ENCODE measurements at places on chromosomes 12 and 14. TPM values are rescaled to one million over a fixed set of nuclear protein-coding genes. Genes with fewer than 3 reads are reported as not detected.

GRCh38 chr14:77741438-77741837, 19.5 kb downstream of the SNW1 start:
- H3K27ac ChIP-seq: no peak overlapping the region
- no peaks in the 10 kb centered on the region for H3K27me3 ChIP-seq
- H3K36me3 ChIP-seq: peaks cover 54% of the 10 kb centered on the region
- DNase-seq: no peak
- H3K4me3 ChIP-seq: no peak overlapping the region
- H3K4me1 ChIP-seq: peaks cover 31% of the 10 kb centered on the region

DNA sequence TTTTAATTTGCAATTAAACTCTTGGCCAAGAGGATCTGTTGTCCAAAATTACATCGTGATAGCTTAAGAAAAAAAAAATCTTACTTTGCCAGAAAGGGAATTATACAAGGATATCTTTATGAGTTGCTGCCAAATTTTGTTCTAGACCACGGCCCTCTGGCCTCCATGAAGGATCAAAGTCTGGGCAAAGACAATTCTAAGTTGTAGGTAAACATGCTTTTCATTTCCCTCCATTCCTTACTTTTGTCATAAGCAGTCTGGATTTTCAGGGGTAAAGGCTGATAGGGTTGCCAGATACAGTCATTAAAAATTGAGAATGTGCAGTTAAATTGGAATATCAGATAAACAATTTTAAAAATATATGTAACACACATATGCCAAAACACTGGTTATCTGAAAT, 135.1 kb downstream of the MON2 start:
- no peaks in the 10 kb centered on the region for H3K27me3 ChIP-seq
- H3K4me1 ChIP-seq: peaks cover 32% of the 10 kb centered on the region
- no peak for DNase-seq

- H3K27ac ChIP-seq: no peak overlapping the region
- no peak for DNase-seq
- no peaks in the 10 kb centered on the region for H3K36me3 ChIP-seq
- no peaks in the 10 kb centered on the region for H3K27me3 ChIP-seq
- no peak overlapping the region for H3K4me3 ChIP-seq
- H3K4me1 ChIP-seq: peaks cover 4% of the 10 kb centered on the region
These were observed 251.6 kb downstream of the SLC15A4 start for GRCh38 chr12:128571906-128572810.

GRCh38 chr12:95994476-95994875, 1.7 kb downstream of the HAL start:
- H3K4me3 ChIP-seq: no peak overlapping the region
- H3K4me1 ChIP-seq: peaks cover 15% of the 10 kb centered on the region
- H3K36me3 ChIP-seq: no peaks in the 10 kb centered on the region
- H3K27me3 ChIP-seq: peaks cover 3% of the 10 kb centered on the region
- DNase-seq: no peak

- H3K4me3 ChIP-seq: no peak overlapping the region
- no peak overlapping the region for H3K27ac ChIP-seq
- no peaks in the 10 kb centered on the region for H3K36me3 ChIP-seq
- no peaks in the 10 kb centered on the region for H3K4me1 ChIP-seq
- no peak for DNase-seq
These were observed 16.4 kb downstream of the NAV3 start for GRCh38 chr12:77847060-77847541.

DNA sequence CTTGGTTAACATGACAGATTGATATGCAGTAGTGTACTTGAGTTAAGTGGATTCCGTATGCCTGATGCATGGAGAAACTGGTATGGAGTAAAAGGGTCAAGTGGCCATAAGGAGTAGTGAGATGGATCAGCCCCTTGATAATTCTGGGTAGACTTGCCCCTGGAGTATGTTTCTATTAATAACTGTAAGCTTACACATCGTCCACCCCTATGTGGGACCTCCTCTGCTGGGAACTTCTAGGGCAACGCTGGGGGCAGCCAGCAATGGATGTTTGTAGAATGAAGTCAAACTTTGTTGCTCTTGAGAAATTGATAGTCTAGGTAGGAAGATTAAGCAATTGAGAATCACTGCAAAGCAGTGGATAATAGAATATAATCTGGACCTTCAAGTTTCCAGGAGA, 3.5 kb downstream of the C12orf75 start:
- H3K4me1 ChIP-seq: peaks cover 73% of the 10 kb centered on the region
- no peak overlapping the region for H3K27ac ChIP-seq
- peaks cover 64% of the 10 kb centered on the region for H3K36me3 ChIP-seq
- H3K27me3 ChIP-seq: no peaks in the 10 kb centered on the region
- H3K4me3 ChIP-seq: no peak overlapping the region

Gene ADAM20
- total RNA-seq: 0.28 TPM

DNA sequence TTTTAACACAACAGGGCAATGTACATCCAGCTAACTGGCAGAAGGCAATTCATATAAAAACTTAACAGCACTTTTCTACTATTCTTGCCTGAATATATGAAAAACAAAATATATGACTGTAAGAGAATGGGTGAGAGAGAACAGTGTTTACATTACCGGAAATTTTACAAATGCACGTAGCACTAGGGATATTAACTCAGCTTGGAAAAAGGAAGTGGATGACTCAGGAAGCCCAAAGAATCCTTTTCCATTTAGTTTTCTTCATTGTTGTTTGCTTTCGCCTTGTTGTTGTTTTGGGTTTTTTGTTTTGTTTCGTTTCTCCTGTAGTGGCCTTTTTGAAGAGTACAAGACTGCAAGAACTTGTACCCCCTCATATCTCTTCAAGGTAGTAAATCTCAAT, 295.5 kb downstream of the EGLN3 start:
- DNase-seq: no peak
- no peaks in the 10 kb centered on the region for H3K36me3 ChIP-seq
- no peak overlapping the region for H3K27ac ChIP-seq

DNA sequence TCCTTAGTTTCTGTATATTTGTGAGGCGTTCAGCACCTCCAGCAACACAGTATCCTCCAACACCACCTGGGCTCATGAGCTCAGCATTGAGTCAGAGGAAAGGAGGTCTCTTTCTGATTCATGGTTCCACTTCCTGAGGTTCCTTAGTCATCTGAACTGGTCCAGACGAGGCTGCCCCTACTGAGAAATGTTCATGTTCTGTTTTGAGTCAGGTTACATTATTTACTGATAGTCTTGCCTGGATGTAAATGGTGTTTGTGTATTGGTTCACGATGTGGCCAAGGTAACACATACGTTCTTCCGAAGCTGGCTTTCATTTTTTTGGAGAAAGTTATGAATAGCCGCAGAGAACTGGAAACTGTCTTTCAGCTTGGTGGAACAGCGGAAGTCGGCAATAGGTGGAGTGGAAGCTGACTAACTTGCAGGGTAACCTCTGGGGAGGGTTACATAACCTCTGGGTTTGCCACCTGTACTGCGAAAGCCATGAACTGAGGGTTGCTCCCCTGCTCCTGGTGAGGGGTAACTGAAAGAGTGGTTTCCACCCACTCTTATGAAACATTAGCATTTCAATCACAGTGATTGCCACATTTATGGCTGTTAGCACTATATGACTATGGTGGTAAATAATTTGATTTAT, 42.2 kb upstream of the MANSC4 start:
- DNase-seq: peak; percentile 67
- peak overlapping the region; percentile 70 for H3K27ac ChIP-seq
- peaks cover 54% of the 10 kb centered on the region for H3K27me3 ChIP-seq
- H3K4me1 ChIP-seq: peaks cover 42% of the 10 kb centered on the region
- H3K4me3 ChIP-seq: peak overlapping the region; percentile 46

All from activated CD4-positive, alpha-beta memory T cell treated with anti-CD3 and anti-CD28 coated beads, Interleukin-2, amount 10 ng/mL, durations not matched to agents 7 days and 5 days (primary cell).